ENCODE measurements at places on chromosomes 3 and 15.

DNA sequence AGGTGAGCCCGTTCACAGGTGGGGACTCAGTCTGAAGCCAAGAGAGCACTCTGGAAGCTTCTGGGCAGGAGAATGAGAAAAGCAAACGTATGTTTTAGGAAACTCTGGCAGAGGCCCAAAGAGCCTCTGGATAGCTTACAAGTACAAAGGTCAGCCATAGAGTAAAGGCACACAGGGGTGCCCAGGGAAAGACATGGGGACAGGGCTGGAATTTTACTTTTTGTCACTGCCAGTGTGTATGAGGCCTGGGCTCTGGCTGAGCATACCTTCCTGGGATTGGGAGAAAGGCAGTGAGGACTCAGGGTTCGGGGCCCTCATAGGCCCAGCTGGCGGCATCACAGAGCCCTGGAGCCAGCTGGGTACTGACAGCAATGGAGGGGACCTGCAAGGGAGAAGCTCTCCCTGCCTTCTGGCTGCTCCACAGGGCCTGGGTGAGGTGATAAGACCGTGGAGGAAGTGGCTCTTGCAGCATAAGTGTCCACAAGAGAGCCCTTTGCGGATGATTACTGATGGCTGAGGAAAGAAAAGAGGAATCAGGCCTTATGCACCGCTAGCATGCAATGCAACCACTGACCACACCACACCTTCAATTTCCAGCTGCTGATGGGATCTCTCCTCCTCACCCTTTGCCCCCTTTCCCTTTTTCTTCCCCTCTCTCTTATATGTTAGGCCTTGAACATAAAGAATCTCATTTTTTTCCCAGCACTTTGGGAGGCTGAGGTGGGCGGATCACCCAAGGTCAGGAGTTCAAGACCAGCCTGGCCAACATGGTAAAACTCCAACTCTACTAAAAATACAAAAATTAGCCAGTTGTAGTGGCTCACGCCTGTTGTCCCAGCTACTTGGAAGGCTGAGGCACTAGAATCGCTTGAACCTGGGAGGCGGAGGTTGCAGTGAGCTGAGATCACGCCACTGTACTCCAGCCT, 25.1 kb upstream of the BCL2L10 start:
- no peak for DNase-seq

DNA sequence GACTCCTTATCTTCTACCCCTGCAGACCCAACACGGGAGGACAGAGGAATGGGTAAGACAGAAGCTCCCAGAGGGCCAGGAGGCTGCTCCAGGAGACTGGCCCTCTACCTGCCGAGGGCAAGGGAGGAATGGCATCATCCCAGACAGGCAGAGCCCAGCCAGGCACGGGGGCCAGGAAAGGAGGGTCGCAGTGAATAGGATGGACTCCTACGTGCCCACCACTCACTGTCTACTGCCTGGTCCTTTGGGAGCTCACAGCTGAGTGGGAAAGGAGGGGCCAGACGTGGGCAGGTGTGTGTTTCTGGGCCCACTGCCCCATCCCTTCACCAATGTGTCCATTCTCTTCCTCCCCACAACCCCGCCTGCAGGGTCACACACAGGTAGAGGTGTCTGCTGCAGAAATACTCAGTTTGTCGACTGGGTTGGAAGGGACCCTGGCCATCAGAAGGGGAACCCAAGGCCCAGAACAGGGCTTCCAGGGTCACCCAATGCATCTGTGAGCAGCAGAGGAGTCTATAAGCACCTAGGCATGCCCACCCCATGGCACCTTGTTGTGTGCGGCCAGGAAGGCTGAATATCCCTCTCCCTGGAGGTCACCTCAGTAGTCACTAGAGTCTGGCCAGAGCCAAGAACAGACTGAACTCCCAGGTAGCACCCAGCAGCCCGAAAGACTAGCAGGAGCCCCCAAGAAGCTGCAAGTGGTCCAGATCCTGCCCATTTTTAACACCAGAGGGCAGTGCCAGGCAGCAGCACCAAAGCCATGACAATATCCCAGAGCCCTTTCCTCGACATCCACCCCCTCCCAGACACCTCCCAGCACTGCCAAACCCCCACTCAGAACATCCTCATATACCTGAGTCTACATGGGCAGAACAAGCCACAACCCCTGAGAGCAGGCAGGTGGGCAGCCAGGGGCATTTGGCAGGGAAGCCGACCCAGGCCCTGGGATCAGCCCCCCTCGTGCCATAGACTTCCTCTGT, 24.0 kb downstream of the TKT start:
- no peak for DNase-seq

- no peak for DNase-seq
These were observed 164.8 kb downstream of the GRM7 start for GRCh38 chr3:7025581-7026300.

- DNase-seq = no peak
These were observed 32.0 kb downstream of the IQSEC1 start for GRCh38 chr3:13041113-13041776.

GRCh38 chr15:88830016-88830415, 26.8 kb downstream of the ACAN start:
- no peak for DNase-seq

GRCh38 chr3:70224337-70224736, 88.1 kb downstream of the MDFIC2 start:
- no peak for DNase-seq

DNA sequence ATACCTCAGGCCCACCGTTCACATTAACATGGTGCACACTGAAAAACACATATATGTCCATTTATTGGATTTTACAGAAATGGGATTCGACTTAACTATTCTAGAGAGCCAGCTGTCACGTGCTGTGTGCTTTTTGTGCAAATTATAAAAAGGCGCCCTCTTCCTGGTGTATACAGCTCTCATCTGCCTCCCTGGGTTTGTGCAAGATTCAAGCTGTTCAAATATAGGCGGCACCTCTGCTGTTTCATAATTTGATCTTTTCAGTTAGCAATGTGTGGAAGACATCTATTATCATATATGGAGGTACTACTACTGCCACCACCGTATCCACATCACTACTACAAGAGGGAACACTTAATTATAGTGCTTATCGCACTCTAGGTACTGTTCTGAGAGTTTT, 187.6 kb downstream of the EBLN2 start:
- DNase-seq = no peak

DNA sequence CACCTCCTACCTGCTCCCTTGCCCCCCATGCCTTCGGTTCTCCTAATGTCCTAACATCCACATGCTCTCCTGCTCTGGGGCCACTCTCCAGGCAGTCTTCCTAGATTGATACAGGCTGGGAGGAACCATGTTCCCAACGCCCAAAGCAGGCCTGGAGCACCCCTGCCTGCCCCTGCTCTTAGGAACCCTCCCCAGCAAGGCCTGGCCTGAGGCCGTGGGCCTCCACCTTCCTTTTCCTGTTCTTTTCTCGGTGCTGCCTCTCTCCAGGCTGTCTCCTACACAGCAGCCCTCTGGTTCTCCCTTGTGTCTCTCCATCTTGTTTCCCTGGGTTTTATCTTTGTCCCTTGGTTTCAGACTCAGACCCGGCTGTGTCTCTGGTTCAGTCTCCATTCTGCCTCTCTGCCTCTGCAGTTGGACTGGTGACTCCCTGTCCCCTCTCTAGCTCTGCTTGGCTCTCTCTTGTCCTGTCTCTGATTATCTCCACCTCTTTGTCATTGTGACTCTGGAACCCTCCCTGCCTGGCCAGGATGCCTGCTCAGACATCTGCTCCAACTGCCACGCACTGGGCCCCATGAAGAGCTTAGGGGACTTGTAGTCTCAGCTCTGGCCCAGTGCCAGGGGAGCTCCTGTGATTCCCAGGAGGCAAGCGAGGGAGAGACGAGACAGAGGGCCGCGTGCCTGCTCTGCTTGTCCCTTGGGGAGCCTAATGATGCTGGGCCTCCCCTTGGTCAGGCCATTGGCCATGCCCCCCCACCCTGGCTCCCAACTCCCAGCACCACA, 26.0 kb upstream of the RPL29 start:
- DNase-seq = no peak

DNA sequence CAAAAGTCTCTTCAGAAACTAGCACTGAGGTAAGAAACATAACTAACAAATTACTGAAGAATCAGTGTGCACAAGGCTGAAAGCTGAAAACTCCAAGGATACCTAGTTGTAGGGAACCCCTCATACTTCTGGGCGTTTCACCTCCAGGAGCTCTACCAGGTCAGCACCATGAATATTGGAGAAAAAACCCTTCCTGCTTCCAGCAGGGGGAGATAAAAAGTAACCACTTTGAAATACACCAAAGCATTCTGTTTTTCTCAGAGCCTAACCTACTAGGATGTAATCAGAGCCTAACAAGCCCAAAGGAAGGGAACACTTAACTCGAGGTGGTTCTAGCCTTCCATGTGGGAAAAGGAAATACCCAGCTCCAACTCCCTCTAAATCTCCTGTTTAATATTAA, 175.8 kb upstream of the MME start:
- DNase-seq = no peak

DNA sequence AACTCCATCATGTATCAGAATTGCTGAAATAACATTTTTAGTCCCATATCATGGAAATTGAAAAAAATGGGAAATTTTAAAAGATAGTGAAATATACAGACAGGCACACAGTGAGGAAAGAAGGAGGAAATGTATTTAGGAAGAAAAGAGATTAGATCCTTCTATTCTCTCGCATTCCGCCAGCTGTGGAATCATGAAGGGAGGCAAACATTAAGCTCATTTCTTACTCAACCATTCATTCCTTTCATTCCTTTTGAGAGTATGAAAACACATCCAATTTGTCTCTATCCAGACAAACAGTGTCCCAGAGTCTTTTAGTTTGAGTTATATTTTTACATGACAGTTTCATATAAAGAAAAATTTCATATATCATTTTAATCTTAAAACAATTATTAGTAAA, 52.5 kb upstream of the KCNMB2 start:
- DNase-seq = no peak

GRCh38 chr15:81284256-81285031, 39.5 kb downstream of the STARD5 start:
- DNase-seq = no peak

- DNase-seq = no peak
These were observed 480.5 kb upstream of the PROK2 start for GRCh38 chr3:72265256-72266015.

- DNase-seq = no peak
These were observed 67.6 kb downstream of the CRYGS start for GRCh38 chr3:186476541-186476940.

GRCh38 chr15:40511472-40512133, 40.8 kb downstream of the CHST14 start:
- DNase-seq = no peak

- DNase-seq = no peak
These were observed 45.8 kb downstream of the RASA2 start for GRCh38 chr3:141532609-141533008.

DNA sequence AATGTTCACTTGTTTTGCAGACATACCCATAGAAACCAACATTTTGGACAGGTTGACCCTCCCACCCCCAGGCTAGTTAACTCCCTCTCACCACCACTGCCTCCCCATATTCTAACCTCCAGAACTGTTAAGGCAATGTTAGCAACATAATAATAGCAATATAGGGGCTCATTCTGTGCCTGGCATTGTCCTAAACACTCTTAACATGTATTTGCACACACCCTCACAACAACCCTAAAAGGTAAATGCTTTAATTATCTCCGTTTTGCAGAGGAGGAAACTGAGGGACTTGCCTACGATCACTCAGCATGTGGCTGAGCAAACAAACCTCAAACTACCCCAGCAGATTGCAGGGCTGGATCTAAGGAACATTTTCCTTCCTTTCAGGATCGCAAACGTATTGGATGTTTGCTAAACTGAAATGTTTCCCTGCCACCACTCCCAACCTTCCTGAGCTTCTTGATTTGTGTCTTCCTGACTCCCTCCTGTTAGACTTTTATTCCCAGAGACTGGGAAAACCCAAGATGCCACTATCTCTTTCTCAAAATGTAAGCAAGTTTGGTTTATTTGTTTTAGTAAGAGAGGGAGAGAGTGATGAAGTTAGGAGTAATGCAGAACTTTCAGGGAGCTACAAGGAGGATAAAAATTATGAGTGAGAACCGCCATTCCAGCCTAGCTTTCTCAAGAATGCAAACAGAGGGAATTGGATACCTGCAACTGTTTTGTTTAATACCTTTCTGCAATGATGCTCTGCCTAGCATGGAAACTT, 1.3 kb downstream of the SCG5 start:
- no peak for DNase-seq

- no peak for DNase-seq
These were observed 36.3 kb downstream of the DUT start for GRCh38 chr15:48367483-48367882.

GRCh38 chr3:4401441-4401840, 65.6 kb downstream of the SUMF1 start:
- no peak for DNase-seq

DNA sequence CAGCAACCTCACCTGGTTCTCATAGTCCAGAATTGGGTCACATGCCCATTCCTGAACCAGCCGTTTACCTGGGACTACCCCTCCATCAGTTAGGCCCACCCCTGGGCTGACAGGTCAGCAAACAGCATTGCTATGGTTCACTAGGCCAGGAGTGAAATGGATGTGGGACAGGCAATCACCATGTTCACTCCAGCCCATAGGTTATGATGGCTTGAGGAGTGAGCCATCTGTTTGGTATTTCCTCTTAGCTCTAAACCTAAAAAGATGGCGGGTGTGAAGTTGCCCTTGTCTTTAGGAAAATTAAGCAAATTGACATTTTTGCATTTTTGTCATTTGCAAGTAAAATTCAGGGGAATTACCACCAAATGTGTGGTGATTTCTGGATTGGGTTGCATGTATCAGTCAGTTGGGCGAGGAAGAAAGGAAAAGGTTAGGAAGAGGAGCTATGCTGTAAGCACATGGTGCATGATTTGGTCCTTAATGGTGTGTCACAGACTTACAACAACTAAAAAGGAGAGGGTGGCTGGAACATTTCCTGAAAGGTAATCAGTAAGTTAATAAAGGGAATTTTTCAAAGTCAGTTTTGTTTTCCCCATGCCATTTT, 17.2 kb downstream of the NXPE3 start:
- DNase-seq = no peak

All from stimulated activated CD8-positive, alpha-beta memory T cell treated with anti-CD3 and anti-CD28 coated beads, Interleukin-4, amount 100 ng/mL, for 4 hours (primary cell).